Brain microvascular endothelial cell (primary cell): ENCODE measurements at places on chromosomes 12 and 14.
A peak's percentile ranks its signal among the peaks of the same experiment; 100 is the strongest.

DNA sequence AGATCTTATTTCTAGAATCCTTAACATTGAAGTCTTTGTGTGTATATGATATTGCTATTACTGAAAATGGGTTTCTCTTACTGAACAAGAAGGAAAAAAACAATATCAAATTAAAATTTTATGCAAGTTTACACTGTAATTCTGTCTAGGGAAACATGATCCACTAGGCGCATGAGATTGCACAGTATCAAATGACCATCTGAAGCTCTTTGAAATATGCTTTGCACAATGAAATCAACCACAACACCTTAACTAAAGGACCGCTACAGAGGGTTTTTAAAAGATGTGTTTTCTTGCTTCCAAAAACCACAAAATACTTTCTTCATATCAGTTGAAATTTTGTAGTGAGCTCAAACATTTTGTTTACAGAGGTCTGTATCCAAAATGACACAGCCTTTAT, 15.1 kb upstream of the KERA start:
- no peak for DNase-seq

GRCh38 chr14:74038020-74038859, 19.1 kb downstream of the BBOF1 start:
- DNase-seq: peak; percentile 39

GRCh38 chr12:29863665-29864064, 79.9 kb upstream of the TMTC1 start:
- DNase-seq: no peak

DNA sequence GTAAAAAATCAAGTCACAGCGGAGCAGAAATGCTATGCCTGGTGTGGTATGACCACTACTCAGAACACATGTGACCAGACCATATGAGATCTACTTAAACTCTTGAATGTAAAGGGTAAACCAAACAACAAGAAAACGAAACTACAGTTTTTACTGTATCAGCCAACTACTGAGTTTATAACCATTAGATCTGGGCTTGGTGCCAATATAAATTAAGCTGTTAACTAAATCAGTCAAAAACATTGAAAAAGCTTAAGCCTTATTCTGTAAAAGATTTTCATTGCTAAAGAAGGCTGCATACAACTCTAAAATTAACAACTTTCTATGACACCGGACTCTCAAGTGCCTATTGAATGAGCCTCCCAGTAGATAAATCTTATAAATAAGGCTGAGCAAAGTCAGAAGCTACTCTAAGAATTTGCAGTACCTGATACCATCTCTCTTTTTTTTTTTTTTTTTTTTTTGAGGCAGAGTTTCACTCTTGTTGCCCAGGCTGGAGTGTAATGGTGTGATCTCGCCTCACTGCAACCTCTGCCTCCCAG, 35.4 kb downstream of the SPTLC2 start:
- peak; percentile 35 for DNase-seq

DNA sequence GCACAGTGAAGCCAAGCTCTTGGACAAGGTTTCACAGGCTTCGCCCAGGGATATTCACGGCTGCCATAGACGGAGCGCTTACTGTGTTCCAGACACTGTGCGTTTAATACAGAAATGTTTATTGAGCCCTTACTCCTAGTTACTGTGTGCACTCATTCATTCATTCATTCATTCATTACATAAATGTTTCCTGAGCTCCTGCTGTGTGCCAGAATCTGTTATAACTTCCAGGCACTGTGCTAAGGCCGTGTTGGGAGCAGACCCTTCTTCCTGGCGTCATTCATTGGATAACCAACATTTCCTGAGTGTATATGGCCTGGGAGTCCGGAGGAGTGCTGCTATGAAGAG, 760 bp upstream of the MED13L start:
- DNase-seq: no peak

GRCh38 chr12:30823764-30824163, 69.0 kb upstream of the CAPRIN2 start:
- no peak for DNase-seq

DNA sequence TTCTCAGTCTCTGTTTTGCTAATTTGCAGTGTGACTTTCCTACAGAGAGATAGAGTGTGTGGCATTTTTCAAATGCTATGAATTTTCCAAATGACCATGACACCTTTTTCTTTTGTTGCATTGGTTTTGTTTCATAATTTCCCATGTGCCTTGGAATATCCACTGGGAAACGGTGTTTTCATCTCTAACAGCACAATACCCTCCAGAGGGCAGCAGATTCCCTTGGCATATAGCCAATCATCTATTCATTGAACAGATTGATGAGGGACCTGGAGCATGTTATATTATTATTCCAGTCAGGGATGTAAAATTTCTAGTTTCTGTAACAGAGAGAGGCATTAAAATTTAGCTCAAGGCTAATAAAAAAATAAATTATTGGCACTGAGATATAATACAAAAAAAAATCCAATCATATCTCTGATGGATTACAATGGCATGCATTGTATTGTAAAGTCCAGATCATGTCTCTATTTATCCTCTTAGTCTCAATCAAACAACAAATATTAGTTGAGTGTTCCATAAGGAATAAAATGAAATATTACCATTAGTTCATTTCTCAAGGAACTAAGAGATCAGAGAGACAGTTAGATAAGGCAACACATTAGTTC, 29.6 kb upstream of the NTN4 start:
- DNase-seq: peak; percentile 49
